ENCODE measurements at places on chromosomes 2 and 18.

DNA sequence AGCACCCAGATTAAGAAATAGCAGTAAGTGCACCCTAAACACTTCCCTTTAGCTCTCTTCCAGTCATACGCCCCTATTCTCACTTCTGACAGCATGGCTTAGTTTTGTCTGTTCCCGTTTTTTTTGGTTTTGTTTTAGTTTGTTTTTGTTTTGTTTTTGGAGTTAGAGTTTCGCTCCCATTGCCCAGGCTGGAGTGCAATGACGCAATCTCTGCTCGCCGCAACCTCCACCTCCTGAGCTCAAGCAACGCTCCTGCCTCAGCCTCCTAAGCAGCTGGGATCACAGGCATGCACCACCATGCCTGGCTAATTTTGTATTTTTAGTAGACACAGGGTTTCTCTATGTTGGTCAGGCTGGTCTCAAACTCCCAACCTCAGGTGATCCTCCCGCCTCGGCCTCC, 2067.7 kb downstream of the SUCLG1 start:
- no peak for DNase-seq

DNA sequence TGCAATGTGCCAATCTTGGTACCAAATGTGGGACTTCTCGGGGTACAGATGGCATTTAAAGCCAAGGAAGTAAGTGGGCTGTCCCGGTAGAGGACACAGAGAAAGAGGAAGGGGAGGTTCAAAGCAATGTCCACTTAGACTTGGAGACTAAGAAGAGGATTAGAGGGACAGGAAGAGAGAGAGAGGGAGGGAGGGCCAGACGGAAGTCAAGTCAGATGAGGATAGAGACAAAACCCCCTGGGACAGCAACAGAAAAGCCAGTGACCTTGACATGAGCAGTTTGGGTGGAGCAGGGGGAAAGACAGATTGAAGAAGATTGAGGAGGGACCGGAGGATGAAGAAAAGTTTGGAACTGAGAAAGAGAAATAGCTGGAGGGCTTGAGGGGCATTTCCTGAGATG, 164.5 kb downstream of the NCK2 start:
- DNase-seq, result no peak

GRCh38 chr2:173149491-173149890, 73.8 kb downstream of the MAP3K20 start:
- DNase-seq, result peak; percentile 42

DNA sequence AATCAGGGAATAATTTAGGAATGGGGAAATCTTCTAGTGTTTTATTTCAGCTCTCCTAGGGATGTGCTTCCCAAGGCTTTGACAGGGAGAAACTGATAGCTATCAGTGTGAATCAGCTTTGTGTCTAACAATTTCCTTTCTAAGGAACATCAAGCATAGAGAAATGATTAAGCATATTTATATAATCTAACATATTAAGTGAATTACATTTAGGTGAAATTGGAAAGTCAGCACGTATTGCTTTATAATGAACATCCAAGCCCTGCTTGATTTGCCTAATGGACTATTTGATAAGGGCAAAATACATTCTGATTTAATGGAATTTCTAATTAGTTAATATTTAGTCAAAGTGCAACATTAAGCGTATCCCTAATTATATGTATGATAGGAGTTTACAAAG, 19.5 kb upstream of the TSPYL6 start:
- no peak for DNase-seq

- no peak for DNase-seq
Observed at GRCh38 chr18:35343488-35343935, 708 bp downstream of the ZNF24 start.

DNA sequence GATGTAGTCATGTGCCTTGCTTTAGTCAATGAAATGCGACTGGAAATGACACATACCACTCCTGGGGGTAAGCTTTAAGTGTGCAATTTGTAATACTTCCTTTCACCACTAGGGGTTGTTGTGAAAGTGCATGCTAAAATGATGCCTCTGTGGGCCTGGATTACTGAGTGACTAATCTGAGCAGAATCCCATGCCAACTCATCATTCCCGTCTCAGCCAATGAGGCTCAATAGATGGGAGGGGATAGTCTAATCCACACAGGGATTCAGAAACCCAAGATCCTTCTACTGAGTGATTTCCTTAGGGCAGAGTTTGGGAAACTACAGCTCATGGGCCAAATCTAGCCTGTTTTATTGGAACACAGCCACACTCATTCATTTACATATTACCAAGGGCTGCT, 54.0 kb downstream of the HRH4 start:
- no peak for DNase-seq

DNA sequence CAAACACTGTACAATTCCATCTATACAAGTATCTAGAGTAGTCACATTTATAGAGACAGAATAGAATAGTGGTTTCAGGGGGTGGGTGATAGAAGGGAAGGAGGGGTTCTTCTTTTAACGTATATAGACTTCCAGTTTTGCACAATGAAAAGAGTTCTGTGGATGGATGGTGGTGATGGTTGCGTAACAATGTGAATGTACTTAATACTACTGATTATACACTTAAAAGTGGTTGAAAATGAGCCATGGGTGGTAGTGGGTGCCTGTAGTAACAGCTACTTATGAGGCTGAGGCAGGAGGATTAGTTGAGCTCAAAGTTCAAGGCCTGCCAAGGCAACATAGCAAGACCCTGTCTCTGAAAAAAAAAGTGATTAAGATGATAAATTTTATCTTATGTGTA, 85.8 kb downstream of the SETBP1 start:
- DNase-seq, result no peak

Data from activated gamma-delta T cell treated with Interleukin-2 at 50 U/mL for 16 hours (primary cell).